AG10803 (cell line): ENCODE measurements at places on chromosomes 13 and 19.

DNA sequence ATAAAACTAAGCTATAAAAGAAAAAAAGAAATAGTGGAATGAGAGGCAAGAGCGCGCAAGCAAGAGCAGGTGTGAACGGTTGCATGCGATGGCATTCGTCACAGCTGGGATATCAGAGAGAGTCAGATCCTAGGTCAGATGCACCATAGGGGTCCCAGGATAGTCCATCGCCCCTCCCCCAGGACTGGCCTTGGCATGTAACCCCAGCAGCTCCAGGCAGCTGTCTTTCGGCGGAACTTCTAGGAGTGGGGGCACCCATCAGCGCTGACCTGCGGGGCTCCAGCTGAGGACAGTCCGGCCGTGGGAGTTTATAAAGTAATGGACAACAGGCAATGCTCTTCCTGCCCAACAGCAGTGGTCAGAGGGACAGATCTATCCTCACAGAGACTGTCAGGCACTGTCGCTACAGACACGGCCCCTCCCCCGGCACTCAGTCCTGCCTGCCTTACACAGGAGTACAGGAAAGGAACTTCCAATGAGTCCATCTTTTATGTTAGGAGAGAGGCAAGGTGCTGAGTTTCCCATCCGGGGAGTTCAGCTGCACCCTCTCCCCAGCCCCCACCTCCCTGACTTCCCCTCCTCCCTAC, 1.4 kb downstream of the SIAH3 start:
- DNase-seq: no peak

DNA sequence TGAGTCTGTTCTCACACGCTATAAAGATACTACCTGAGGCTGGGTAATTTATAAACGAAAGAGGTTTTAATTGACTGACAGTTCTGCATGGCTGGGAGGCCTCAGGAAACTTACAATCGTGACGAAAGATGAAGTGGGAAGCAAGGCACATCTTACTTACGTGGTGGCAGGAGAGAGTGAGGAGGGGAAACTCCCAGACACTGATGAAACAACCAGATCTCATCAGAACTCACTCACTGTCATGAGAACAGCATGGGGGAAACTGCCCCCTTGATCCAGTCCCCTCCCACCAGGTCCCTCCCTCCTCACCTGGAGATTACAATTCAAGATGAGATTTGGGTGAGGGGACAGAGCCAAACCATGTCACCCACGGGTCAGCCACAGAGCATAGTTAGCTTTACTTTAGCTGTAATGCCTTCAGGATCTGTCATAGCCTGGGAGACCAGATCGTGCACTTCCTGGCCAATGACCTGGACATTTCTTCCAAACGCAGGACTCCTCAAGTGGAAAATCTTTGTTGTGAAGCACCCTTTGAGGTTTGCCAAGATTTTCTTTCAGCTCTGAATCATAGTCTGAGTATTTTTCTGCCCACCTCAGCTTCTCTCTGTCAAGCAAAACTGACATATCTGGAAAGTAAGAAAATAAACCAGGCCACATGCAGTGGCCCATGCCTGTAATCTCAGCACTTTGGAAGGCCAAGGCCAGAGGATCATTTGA, 25.2 kb upstream of the HIF3A start:
- DNase-seq: peak; percentile 85

DNA sequence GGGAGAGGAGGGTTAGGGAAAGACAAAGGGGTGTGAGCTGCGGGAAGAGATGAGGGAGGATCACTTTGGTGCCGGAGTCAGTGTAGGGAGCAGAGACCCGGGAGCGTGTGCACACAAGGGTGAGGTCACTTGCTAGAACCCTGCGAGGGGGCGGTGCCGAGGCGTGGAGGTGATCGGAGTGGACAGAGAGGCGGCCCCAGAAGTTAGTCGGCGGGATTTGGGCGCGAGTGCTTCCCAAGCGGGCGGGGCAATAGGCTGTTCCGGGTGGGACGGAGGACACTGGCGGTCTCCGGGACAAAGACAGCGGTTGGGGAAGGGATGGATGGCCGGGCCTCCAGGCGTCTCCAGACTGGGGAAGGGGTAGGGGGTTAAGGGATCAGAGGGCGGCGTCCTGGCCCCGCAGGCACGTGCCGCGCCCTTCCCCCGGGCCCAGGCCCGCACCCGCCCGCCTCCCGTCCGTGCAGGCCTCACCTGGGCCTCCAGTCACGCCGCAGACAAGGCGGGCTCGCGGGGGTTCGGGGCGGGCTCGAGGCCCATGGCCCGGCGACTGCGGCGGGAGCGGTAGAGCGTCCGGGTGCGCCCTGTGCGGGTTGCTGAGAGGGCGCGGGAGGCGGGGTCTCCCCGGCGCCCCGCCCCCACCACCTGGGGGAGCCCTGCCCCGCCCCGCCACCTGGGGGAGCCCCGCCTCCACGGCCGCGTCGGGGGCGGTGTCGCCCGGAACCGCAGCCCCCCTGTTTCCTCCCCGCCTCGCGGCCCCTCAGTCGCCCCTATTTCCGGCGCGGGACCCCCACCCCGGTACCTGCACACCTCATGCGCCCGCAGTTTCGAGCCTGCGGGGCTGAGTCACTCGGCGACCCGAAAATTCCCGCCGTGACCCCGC, at the start of gene LPAR2:
LPAR2 (minus strand) TSS at position 600 of the 880 bp plus-strand sequence. CDS start 945 bp downstream, outside the sequence.
- DNase-seq: no peak

DNA sequence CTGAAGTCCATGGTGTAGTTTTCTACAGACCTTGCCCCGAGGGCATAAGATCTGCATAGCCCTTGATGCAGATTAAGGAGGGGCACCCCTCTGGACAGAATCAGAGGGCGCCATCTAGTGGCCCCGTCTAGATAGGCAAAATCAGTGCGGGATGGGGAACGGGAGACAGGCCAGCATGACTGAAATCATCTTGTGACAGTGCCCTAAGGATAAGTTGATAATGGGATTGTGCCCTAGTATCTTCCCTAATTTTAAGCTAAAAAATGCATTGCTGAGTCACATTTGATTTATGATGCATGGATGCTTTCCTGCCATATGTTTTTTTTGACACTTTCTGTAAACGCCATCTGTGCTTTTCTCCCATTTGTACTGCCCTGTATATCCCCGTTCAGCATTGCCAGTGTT, 19.0 kb upstream of the GPI start:
- peak; percentile 58 for DNase-seq

DNA sequence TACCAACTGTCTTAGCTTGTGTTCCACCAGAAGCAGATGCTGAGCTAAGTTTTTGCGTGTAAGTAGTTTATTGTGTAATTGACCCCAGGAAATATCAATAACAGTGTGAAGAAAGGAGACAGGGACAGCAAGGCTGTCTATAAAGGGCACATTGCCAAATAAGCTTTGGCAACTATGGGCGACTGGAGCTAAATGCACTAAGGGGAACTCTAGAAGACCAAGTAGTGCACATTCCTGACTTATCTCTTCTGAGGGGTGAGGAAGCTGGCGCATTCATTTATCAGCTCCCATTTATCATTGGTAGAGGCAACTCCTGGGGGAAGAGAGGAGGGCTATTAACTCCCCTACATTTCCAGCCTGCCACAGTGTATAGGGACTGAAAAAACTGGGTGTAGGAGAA, 135.0 kb downstream of the DLEU7 start:
- no peak for DNase-seq

- DNase-seq: no peak
Observed at GRCh38 chr13:54657588-54657987, 1629.0 kb downstream of the OLFM4 start.
